HAP-1 (cell line): ENCODE measurements at places on chromosomes 7 and 10.
A peak's percentile ranks its signal among the peaks of the same experiment; 100 is the strongest.

DNA sequence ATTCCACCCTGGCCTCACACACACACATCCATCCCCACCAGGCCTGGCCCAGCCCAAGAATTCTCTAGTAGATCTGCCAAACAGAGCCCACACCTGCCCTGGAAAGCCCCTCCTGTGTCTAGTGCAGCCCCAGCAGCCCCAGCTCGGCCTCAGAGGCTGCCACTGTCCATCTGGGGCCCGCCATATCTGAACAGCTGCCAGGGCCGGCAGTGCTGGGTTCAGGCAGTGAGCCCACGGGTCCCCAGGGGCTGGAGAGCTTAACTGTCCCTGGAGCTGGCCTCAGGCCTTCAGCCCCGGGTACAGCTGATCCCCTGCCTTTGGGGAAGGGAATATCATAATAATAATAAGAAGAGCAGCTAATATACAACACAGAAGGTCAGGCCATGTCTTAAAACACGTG, 574 bp downstream of the MYL10 start:
- DNase-seq: no peak

GRCh38 chr7:1104516-1105179, 16.7 kb downstream of the GPER1 start:
- DNase-seq: no peak

GRCh38 chr7:12768948-12769347, 81.5 kb downstream of the ARL4A start:
- no peak for DNase-seq

DNA sequence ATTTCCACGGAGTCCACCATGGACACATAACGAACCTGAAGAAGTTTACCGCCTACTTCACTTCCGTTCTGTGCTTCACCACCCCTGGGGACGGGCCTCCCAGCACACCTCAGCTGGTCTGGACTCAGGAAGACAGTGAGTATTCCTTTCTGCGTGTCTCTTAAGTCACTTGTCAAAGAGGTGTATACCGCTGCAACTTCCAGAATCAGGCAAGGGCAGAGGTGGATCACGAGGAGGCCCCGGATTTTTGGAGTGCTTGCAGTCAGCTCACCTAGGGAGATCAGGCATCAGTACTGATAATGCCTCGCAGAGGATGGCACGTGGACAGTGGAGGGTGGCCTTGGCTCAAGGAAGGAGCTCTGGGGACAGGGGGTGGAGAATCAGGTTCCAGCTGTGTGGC, 630.4 kb upstream of the FOXK1 start:
- no peak for DNase-seq

DNA sequence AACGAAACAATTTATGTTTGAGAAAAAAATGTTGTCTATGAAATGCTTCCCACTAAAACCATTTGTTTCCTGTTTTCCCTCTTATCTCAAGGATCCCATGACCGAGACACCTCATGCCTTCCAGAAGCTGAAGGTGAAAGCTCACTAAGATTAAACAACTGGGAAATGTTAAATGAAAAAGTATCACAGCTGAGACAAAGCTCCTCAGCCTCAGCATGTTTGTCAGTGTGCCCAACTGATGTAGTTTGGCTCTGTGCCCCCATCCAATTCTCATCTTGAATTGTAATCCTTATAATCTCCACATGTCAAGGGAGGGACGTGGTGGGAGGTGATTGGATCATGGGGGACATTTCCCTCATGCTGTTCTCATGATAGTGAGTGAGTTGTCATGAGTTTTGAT, 327.3 kb downstream of the HTR7 start:
- no peak for DNase-seq

DNA sequence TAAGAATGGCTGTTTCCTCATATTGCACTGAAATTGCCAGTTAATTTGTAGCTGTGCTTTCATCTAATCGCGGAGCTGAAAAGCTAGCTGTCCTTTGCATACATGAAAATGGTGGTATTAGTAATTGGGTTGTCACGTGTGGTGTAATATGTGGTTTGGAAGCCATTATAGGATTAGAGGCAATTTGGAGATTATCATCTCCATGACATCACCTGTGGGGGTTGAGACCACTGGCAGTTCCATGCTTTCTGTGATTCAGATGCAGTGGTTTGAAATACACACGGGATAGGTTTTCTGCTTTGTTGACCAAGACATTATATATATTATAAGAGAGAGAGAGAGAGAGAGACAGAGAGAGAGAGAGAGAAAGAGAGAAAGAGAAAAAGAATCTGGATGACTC, 180.8 kb downstream of the RAB11FIP2 start:
- peak; percentile 16 for DNase-seq

- no peak for DNase-seq
Measured at GRCh38 chr10:74917481-74918077, 91.2 kb downstream of the KAT6B start.

- DNase-seq: no peak
Measured at GRCh38 chr7:77831481-77831880, 32.9 kb downstream of the PHTF2 start.

GRCh38 chr10:83076443-83076842, 1062.9 kb upstream of the GHITM start:
- DNase-seq: no peak

DNA sequence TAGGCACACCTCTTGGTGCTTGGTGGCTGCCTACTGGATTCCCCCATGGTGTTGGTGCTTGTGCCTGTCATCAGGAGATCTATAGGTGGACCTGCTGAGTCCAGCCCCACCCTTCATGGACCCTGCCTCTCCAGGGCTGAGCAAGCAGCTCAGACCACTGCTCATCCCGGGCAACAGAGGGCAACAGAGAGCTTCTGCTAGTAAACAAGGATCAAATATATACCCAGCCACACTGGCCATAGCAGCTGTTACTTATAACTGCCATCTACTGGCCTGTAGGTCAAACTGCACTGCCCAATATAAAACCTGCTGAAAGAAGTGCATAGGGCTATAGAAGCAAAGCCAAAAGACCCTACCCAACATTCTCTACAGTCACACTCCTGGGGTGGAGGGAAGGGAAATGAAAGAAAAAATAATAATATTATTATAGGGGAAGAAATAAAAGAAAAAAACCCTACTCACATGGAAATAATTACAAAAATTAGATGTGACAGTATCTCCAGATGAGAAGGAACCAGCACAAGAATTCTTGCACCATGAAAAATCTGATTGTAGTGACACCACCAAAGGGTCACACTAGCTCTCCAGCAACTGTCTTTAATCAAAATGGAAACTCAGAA, 54.9 kb upstream of the ZNF800 start:
- DNase-seq: peak; percentile 80

GRCh38 chr7:82419200-82419599, 24.4 kb downstream of the CACNA2D1 start:
- no peak for DNase-seq

GRCh38 chr7:157547102-157547501, 210.3 kb downstream of the DNAJB6 start:
- DNase-seq: no peak

DNA sequence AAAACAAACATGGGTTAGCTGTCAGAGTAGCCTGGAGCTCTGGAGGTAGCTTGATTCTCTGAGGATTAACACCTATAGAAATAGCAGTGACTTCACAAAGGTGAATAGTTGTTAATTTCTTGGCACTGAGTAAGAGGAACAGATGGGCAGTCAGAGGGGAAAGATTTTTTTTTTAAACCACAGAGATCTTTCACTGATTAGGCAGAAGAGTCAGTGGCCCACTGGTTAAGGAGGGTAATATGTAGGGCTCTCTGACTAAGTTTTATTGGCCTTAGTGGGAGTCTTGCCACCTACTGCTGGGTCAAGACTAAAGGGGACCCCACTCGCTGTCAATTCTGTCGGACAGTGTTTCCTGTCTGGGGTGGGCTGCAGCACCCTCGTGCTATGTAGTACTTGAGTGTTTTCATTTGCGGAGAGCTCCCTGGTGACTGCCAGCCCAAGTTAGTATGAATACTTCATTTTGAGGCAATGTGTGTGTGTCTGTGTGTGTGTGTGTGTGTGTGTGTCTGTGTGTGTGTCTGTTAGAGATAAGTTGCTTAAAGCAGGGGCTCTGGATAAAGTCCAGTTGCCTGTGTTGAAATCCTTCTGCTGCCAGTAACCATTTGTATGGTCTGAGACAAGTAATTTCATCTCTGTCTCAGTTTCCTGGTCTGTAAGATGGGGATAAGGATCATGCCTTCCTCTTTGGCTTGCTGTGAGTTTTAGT, 145.2 kb downstream of the ARID5B start:
- DNase-seq: peak; percentile 73

GRCh38 chr10:123367195-123367594, 213.0 kb downstream of the BUB3 start:
- no peak for DNase-seq
